Left lung (tissue), 14 donors: ENCODE measurements at places on chromosomes 7 and 10.
A peak's percentile ranks its signal among the peaks of the same experiment; 100 is the strongest.

- peak; percentile 86 for DNase-seq
Measured at GRCh38 chr7:90595801-90596670, at the start of gene CDK14. Gene CDK14, plus strand, starts transcription at chr7:90596321. Its CDS starts 307 bp downstream, at chr7:90596628.

- DNase-seq: no peak
Measured at GRCh38 chr7:36272211-36272566, 117.5 kb upstream of the ANLN start.

GRCh38 chr7:28890137-28890536 is 68.0 kb downstream of the TRIL start:
- no peak for DNase-seq

- no peak for DNase-seq
Measured at GRCh38 chr10:126169899-126170298, 218.4 kb downstream of the ADAM12 start.

GRCh38 chr10:28248092-28248491 is 54.8 kb downstream of the MPP7 start:
- DNase-seq: no peak

GRCh38 chr10:21670391-21670790 is 136.4 kb downstream of the MLLT10 start:
- DNase-seq: no peak

- DNase-seq: no peak
Measured at GRCh38 chr7:144011458-144012230, 11.5 kb downstream of the OR6B1 start.

GRCh38 chr10:122446668-122447423 is 7.6 kb upstream of the ARMS2 start:
- no peak for DNase-seq

- DNase-seq: no peak
Measured at GRCh38 chr10:200405-200804, 65.2 kb downstream of the ZMYND11 start.

DNA sequence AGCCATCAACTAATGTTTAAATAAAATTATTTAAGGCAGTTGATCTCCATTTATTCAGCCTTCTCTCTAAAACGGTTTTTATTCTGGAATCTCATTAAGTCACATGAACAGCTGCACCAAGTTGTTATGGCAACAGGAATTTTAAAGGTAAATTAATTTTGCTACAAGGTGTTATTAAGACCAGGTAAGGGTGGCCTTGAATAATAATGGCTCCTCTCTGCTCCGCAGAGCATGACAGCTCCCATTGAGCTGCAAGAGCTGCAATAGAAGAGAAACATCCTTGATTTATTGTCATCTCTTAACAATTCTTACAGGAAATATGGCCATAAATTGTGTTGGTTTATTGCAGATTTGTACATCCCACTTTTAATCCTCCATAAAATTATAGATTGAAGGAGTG is 165.8 kb downstream of the KLF6 start:
- no peak for DNase-seq

DNA sequence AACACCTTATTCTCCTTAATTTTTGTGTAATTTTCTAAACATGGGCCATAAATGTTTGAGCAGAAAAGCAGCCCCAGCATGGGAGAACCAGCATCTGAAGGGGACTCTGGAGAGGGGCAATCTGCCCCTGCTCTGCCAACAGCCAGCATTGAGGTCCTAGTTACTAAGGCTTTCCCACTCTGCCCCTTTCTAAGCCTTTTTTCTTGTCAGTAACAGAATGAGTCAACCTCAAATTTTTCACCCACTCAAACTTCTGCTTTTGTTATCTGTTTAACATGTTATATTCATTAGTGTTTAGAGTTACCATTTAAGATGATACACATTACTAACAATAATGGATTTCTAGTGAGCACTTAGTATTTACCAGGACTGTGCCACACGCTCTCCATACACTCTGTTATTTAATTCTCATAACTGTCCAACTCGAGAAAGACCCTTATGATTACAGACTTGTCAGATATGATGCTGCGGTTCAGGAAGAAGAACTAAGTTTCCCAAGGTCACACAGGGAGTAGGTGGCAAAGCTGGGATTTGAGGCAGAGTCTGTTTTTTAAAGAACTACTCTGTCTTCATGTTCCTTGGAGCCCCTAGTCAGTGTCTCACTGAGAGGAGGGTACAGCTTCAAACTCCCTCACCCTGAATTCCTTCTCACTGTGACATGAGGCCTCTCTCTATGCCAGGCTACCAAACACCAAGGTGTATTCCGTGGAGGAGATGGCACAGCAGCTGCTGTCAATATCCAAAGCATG is 19.9 kb upstream of the GPAM start:
- DNase-seq: no peak

- DNase-seq: no peak
Measured at GRCh38 chr10:100847440-100847839, 65.3 kb upstream of the SLF2 start.

DNA sequence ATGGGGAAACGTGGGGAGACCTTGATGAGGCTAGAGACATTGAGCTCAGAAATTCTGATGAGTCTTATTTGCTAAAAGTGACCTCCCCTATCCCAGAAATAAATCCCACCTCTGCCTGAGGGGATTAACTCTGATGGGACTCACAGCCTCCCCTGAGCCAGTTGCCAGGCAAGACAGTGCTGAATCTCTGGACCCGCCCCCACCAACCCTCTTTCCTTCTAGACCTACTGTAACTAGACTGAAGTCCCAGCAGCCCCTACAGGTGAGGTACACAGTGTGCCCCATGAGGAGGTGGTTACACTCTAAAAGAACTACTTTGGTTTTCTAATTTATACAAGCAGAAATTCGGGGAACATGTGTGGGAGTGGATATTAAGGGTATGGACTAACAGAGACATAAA is 42.9 kb downstream of the PTPRE start:
- DNase-seq: no peak

GRCh38 chr10:61898435-61898778 is 3.1 kb upstream of the ARID5B start:
- DNase-seq: no peak

- peak; percentile 69 for DNase-seq
Measured at GRCh38 chr7:105621617-105622016, 40.3 kb upstream of the EFCAB10 start.

- DNase-seq: no peak
Measured at GRCh38 chr10:25615926-25616325, 318.1 kb upstream of the MYO3A start.

DNA sequence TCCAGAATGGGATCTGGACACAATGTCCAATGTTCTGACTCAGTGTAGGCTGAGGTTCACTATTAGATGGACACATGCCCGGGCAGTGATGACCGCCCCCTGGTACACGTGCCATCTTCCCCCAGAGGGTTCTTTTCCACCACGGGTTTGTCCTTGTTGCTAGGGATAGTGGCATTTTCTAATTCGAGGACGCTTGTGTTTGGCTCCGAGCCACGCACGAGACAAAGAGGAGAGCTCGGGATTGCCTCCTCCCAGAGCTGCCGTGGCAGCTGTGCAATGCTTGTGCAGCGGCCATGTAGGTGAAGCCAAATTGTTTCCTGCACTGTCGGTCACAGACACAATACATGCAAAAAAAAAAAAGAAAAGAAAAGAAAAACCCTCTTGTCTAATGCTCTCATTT is 207.5 kb downstream of the PAXIP1 start:
- DNase-seq: no peak

DNA sequence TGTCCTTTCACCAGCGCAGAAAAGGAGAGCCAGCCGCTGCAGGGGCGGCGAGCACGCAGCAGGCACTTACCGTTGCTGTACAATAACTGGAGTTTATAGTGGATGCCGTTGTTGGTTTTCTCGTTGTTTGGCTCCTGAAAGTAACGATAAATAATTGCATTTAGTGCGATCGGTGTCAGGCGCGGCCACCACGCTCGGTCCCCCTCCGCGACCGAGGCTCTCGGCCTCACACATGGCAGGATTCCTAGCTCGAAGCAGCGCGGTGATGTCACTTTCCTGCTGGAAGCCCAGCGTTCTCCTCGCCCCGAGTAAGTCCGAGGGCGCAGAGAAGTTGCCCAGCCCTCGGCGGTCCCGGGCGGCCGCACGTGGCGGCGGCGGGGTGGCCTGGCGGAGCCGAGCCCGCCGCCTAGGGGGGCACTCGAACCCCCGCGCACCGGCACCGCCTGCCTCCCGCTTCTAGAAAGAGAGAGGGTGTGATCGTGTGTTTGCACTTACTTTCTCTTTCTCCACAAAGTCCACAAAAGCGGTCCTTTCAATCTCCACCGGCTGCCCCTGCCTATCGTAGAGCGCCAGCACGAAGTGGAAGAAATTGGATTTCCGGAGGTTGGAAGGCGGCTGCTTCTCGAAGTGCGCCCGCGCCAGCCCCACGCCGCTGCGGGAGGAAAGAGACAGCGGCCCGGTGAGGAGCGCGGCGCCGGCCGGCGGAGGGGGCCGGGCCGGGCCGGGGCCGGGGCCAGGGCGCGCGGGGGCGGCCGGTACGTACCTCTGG is 1.0 kb downstream of the EBF3 start:
- DNase-seq: no peak

DNA sequence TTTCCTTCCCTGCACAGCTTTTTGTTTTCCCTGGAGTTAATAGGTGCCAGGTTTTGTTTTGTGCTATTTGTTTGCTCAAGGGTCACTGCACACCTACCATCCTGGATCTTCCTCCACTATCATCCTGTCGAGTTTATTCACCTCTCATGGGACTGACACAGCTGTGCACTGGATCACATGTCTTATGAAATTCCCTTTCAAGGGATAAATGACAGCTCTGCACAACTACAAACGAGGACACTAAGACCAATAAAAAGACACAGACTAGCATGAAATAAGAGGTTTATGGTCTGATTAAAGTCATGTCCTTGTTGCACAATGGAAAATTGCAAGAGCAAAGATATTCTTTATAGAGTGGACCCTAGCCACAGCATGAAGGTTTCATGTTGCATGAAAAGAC is 76.7 kb upstream of the SFMBT2 start:
- DNase-seq: no peak

GRCh38 chr10:44696496-44696895 is 214.6 kb upstream of the TMEM72 start:
- no peak for DNase-seq

GRCh38 chr10:25888627-25889026 is 45.4 kb upstream of the MYO3A start:
- no peak for DNase-seq

DNA sequence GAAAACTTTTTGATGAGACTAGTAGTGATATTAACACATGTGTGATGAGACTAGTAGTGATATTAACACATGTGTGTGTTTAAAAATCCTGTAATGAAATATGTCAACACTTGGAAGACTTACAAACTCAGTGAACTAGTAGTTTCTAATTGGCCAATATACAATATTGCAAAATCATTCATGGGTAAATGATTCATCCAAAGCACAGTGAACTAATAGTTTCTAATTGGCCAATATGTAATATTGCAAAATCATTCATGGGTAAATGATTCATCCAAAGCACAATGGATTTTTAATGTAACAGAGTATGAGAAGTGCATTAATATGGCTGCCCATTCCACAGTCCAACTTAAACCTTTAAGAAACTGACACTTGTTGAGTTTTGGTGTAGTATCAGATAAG is 77.8 kb downstream of the ATAD1 start:
- no peak for DNase-seq

GRCh38 chr7:92930404-92930803 is 94.0 kb upstream of the CDK6 start:
- no peak for DNase-seq

- no peak for DNase-seq
Measured at GRCh38 chr7:47600199-47601118, 18.5 kb upstream of the TNS3 start.

GRCh38 chr10:19832699-19833098 is 16.5 kb downstream of the PLXDC2 start:
- DNase-seq: no peak

DNA sequence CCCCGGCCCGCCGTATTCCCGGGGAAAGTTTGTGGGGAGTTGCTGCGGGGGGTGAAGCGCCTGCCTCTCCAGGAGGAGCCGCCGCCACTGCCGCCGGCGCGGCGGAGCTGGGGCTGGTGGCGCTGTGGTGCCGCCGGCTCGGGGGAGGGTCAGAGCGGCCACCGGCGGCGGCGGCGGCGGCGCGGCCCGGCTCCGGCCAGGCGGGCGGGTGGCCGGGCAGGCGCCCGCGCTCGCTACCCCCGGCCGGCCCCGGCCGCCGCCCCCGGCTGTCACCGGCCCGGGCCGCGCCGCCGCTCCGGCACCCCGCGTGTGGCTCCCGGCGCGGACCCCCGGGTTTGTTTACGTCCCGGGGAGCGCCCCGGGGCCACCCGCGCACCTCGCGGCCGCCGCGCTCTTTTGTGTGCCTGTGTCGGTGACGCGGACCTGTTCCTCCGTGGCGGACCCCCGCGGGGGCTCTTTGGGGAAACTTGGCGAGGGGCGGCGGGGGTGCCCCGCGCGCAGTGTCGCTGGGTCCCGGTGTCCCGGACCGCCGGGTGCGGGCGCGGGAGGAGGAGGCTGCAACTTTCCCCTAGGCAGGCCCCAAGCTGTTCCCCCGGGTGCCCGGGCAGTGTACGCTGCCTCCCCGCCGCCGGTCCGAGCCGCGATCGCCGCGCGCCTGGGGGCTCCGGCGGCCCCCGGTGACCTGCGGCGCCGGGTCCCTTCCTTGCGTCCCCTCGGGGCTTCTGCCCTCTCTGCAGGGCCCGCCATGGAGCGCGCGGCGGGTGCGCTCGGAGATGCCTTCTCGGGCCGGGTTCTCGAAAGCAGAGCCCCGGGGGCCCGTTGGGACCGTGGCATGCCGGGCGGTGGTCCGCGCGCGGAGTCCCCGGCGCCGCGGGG is 593 bp upstream of the CUX1 start:
- peak; percentile 57 for DNase-seq

DNA sequence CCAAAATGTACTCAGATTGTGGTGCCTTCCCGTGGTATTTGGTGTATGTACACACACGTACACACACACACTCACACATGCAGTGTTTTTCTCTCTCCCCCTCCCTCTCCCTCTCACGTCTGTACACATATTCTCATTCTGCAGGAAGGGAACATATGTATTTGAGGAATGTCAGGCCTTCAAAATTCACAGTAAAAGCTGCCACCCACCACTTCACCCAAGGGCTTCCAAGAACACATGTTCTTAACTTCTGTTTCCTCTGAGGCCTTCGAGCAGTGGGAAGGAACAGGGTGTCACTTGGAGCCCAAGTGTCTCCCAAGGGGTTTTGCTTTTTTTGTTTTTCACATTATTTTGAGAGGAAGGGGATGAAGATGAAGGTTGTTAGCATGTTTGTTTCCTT is 198.9 kb downstream of the TCF7L2 start:
- DNase-seq: no peak

DNA sequence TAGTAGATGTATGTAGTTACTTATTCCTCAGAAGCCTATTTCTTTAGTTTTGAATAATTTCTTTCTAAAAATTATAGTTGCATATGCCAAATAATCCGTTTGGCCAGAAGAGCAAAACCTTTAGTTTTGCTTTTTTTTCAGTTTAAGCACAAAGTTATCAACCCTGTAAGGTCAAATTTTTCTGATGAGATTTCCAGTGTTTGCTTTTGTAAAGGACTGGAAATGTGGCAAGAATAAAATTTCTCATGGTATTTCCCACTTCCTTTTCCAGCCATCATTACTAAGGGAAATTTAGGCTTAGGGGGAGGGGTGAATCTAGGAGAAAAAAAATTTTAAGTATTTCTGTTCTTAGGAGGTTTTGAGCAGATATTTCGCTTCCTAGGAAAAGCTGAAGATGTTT is 7.6 kb downstream of the CALD1 start:
- DNase-seq: no peak
